Activated T-helper 17 cell treated with anti-CD3 and anti-CD28 coated beads, Interleukin-2, amount 50 U/mL, for 72 hours (primary cell): ENCODE measurements at places on chromosomes 16 and 17.
A peak's percentile ranks its signal among the peaks of the same experiment; 100 is the strongest.

- ATAC-seq: no peak
Measured at GRCh38 chr17:15334266-15334665, 7.1 kb downstream of the TEKT3 start.

DNA sequence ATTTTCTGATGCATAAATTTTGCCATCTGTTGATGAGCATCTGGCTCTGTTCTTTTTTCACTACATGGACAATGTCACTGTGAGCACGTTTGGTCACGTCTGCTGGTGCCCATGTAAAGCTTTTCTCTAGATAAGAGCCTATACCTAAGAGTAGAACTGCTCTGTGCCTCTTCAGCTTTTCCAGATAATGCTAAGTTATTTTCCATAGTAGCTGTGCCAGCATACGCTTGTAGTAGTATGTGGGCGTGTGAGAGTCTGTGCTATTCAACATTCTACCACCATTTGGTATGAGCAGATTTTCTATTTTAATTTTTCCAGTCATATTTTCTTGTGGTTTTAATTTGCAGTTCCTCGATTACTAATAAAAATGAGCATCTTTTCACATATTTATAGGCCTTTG is 33.2 kb downstream of the VPS35L start:
- peak; percentile 49 for ATAC-seq

GRCh38 chr17:57447990-57448758 is 191.9 kb downstream of the MSI2 start:
- ATAC-seq: no peak

GRCh38 chr16:87235810-87236515 is 81.2 kb downstream of the C16orf95 start:
- no peak for ATAC-seq

DNA sequence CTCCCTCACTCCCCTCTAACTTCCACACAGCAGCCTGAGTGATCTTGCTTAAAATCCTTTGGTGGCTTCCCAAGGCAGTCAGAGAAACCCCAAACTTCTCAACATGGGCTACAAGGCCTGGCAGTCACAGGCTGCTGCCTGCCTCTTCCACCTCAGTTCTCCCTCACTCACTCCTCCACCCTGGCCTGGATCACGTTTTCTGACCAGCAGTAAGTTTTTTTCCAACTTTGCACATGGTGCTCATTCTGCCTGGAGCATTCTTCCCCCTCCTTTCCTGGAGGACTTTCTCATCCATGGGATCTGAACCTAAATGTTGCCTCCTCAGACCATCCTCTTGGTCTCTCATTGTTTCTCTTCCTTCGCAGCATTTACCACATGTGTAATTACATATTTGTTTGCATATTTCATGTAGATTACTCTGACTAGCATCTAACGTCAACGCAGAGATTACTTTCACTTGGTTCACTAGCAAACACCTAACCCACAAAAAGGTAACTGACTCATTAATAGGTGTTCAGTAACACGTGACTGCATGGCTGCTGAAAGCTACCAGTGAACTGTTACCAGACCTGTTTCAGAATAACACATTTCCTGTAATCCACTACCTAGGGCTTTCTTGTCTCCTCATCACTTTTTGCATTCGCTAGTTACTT is 17.1 kb downstream of the GNA13 start:
- peak; percentile 80 for ATAC-seq

DNA sequence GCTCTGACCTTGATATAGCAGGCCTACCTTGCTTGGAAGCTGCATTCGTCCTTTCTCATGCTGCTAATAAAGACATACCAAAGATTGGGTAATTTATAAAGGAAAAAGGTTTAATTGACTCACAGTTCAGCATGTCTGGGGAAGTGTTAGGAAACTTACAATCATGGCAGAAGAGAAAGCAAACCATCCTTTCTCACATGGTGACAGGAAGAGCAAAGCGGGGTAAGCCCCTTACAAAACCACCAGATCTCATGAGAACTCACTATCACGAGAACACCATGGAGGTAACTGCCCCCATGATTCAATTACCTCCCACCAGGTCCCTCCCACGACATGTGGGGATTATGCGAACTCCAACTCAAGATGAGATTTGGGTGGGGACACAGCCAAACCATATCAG is 6.0 kb upstream of the MAPT start:
- ATAC-seq: peak; percentile 80

GRCh38 chr16:5820472-5820871 is 722.9 kb upstream of the EEF2KMT start:
- no peak for ATAC-seq

DNA sequence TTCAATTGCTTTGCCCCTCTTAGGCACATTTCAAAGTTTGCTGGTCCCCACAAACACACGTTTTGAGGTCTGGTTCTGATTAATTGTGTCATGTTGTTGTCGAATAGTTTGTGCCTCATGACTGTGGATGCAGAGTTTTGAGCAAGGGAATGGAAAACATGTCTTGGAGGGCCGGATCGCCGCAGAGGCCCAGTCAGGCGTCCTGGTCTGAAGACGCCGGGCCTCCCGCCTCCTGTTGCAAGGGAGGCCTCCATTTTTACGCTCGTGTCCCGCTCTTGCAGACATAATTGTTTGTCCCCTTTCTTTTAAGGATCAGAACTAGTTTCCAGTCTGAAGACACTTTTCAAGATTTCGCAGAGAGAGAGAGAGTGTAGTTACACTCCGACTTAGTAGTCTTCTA is 3.2 kb downstream of the NTN1 start:
- ATAC-seq: no peak

DNA sequence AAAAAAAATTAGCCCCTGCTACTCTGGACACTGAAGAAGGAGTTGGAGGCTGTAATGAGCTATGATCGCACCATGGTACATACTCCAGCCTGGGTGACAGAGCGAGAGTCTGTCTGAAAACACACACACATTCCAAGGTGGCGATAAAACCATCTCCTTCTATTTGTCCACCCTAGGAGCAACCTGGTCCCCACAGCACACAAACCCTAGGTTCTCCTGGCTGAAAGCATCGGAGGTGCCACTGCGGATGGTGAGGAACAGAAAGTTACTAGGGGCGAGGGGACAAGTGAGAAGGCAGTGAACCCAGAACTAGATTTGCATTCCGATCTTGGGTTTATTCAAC is 1.4 kb upstream of the ECI1 start:
- no peak for ATAC-seq

DNA sequence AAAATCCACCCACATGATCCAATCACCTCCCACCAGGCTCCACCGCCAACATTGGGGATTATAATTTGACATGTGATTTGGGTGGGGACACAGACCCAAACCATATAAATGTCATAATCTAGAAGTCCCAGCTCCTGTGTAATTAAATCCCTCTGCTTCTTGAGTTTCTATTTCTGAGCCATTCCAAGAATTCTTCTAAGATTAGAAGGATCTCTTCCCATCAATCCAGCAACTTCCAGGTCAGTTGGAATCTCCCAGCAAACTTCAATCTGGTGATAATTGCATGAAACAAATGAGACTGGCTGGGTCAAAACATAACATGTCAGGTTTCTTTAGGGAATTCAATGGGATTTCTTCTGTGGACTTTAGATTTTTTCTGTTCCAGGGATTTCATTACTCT is 127.8 kb upstream of the CDH5 start:
- ATAC-seq: no peak

DNA sequence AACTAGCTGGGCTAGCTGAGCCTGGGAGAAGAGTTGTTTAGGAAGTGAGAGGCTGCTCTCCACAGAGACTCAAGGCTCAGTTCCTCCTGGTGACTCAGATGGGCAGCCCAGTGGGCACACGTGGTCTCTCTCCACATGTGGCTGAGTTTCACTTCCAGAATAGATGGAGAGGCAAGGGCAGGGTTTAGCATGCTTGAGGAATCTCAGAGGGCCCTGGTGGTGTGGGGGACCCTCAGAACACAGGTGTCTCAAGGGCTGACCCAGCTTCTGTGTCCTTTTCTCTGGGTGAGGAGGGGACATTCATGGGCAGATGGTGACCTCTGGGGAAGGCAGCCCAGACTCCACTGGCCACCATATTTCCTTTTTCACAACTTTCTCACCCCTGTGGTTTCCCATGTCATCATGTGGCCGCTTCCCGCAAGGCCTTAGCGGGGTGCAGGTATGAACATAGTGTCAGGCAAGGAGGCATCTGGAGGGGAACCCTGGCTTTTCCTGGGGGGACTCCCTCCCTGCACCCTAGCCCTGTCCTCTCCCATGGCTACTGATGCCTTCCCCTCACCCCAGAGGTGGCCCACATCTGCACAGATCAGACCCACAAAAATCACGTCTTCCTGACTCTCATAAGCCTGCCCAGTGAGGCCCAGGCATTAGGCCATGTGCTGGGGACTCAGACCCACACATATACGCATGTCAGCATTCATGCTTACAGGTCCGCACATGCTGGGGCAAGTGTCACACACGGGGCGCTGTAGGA is 3.3 kb downstream of the GRN start:
- ATAC-seq: peak; percentile 16

DNA sequence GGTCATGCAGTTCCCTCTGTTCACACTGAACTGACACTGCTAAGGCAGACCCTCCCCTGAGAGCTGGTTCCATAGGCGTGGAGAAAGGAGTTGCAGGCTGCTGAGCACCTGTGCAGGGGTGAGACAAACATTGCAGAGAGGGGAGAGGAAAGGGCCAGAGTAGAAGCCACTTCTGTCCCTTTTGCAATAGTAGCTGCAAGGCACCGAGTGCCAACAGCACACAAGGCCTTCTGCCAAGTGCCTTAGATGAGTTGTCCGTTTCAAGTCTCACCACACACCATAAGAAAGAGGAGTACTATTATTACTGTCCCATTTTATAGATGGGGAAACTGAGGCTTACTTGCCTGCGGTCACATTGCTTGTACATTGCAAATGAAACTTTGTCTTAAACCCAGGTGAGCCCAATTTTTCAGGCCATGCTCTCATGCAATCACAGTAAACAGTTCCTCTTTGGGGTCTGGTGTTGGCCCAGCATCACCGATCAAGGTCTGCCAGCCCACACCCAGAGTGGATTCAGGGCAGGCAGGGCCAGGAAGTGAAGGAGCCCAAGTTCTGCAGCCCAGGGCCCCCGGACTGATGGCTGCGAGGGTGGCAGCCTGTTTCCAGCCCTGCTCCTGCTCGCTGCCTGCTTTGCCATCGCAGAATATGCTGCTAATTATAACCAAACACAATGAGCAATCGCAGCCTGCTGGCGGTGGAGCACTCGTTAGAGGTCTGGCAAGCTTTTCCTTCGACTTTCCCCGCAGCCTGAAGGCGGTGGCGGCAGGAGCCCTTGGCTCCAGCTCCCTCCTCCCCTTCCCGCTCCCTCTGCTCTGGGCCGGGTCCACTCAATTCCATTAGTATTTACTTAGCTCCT is 36.8 kb upstream of the DYNLL2 start:
- ATAC-seq: no peak

DNA sequence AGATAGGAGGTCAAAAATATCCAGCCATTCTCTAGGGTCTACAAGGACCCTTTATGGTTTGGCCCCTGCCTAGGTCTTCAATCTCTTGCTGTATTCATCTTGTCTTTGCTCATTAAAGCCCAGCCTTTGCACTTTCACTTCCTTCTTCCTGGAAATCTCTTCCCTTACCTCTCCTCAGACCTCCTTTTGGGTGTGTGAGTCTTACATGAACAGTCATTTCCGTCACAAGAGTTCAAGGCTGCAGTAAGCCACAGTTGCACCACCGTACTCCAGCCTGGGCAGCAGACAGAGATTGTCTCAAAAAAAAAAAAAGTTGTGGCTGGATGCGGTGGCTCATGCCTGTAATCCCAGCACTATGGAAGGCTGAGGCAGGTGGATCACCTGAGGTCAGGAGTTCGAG is 6.0 kb upstream of the ATP1B2 start:
- ATAC-seq: peak; percentile 71

DNA sequence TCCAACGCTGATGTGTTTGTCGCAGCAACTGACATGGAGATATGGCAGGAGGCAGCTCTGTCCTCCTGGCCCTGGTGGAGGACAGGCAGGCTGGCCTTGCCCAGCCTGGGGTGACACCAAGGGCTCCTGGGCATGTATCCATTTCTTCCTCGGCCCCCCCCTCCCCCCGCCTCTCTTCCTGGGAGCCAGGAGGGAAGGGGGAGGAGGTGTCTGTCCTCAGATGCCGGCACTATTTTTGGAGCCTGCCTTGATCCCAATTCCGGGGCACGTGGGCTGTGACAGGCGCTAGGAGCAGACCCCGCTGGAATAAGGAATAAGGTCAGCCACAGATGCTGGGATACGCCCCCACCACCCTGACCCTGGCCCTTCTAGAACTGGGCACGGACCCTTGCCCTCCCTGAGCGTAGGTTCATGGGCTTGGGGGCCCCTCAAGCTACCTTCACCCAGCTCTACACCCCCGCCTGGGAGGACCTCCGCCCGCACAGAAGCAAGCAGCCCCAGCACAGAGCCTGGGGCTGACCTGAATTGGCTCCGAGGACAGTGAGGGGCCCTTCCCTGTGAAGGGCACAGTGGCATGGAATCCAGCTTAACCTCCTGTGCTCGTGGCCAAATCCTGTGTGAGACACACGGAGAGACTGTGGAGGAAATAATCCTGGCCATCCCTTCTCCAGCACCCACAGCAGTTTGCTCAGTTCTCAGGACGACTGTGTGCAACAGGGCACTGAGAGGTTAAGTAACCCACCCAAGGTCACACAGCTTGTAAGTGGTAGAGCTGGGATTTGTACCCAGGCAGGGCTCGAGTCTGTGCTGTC is 24.1 kb downstream of the SEC14L5 start:
- no peak for ATAC-seq

GRCh38 chr16:27363246-27363632 is 38.7 kb upstream of the IL21R start:
- no peak for ATAC-seq

GRCh38 chr17:44557651-44558285 is 484 bp downstream of the FZD2 start:
- peak; percentile 56 for ATAC-seq

GRCh38 chr16:17287166-17287800 is 183.5 kb downstream of the XYLT1 start:
- ATAC-seq: no peak

DNA sequence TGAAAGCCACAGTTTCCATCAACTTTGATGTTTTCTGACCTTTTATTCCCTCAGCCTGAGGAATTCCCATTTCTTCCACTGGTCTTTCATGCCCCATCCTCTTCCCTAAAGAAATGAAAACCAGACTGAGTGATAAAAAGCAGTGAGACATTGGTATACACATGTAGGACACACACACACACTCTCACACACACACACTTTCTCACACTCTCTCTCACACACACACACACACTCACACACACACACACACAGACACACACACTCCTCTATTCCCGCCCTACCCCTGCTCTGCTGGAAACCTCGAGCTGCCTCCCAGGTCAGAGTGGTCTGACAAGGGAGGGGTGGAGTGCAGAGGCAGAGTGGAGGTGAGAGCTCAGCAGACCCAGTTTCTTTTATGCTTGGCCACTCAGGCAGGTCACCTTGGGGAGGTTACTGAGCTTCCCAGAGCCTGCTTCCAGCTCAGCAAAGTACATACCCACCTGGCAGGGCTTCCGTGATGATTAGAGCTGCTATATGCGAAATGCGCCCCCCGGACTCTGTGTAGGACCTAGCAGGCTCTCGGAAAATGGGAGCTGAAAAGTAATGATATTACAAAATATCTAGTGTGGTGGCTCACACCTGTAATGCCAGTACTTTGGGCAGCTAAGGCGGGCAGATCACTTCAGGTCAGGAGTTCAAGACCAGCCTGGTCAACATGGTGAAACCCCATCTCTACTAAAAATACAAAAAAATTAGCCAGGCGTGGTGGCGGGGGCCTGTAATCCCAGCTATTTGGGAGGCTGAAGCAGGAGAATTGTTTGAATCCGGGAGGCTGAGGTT is 30.7 kb downstream of the CCR7 start:
- no peak for ATAC-seq
